Esophagus mucosa (tissue), 1 donor: ENCODE measurements at places on chromosomes 2 and 18. TPM values are rescaled to one million over a fixed set of nuclear protein-coding genes. Genes with fewer than 3 reads are reported as not detected.

DNA sequence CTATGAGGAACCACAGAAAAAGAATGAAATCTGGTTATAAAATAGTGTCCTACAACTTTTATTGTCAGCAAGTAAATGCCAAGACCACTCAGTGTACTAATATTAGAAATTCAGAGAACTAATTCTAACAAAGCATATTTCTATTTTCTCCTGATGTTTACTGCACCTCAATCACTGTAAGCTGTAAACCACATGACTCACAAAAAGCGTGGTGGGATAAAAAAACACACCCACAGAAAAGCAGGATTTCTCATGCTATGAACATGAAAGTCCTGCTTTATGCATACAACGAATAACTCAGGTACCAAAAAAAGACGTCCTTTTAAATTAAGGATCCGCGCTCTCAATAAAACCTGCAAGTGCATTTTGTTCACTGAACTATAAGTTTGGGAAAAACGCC, 797 bp downstream of the TXNL4A start:
- ATAC-seq: no peak

The TUBA3D gene
- total RNA-seq: not detected

GRCh38 chr2:34266908-34267697, 668.0 kb upstream of the FAM98A start:
- no peak for ATAC-seq

The GPAT2 gene
- 0.44 TPM for total RNA-seq
